ENCODE measurements at places on chromosomes 12 and 14. TPM values are rescaled to one million over a fixed set of nuclear protein-coding genes. Genes with fewer than 3 reads are reported as not detected.

DNA sequence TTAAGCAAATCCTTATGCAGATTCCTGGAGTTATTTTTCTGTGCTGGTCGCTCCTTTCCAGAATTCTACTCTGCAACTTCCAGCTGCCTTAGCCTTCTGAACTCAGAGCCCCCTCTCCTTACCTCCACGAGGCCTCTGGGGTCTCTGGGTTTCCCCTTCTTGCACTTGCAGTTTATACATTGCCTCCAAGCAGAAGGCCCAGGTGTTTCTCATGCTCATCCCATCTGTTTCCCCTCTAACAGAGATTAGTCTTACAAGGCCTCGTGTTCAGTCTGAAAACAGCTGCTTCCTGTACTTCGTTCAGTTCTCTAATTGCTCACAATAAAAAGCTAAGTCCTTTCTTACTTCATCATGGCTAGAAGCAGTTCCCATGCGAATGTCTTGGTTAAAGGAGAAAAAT, 134.4 kb upstream of the FGD4 start:
- peak; percentile 96 for DNase-seq

DNA sequence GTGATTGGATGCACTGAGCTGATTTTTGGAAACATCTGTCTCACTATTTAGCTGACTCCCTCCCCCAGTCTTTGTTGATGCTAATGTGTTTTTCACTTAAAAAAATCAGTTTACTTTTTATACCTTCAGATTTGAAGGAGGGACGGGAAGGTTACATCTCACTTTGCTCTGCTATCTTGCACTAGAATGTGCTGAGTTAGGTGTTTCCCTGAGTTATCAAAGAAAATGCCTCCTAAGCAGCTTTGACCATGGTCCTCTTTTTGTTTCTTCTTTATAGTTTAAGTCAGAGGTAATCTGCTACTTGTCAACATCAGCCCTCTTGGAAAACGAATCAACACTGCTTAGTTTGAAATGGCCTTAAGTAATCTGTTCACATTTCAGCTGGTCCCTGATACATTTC, 222.0 kb downstream of the TMEM132D start:
- DNase-seq = no peak

DNA sequence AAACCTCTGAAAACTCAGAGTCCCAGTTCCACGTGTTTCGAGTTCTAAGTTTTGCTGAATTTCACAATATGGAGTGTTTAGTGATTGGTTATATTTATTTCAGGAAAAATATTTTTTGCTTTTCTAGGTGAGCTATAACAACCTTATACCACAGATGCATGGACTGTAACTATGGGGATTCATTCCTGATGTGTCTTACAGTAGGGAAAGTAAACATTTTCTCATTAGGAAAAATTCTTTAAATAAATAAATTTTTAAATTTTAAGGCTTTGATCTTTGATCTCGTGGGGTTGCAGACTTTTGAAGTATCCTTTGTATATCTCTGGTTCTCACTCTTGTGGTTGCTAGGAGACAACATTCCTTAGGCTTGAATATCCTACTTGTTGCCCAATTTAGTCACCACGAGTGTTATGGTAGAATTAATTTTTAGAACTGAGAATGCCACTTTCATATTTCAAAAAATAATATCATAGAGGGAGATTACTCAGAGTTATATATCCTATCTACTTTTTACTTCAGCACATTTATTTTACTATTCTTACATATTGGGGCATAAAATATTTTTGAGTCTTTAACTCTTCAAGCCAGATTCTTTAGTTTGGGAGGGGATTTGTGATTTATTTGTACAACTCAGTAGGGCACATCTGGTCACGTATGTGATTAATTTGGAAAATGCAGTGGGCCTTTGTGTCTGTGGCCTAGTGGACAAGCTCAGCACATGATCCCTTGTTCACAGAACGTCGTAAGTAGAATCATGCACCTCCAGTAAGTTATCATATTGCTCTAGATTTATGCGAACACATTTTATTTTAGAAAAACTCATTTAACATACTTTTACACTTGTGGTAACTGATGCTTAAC, 224.0 kb downstream of the TTC6 start:
- no peak for DNase-seq

GRCh38 chr12:111269718-111270117, 99.2 kb downstream of the PHETA1 start:
- DNase-seq = no peak

- no peak for DNase-seq
These were observed 30.0 kb downstream of the GALNT4 start for GRCh38 chr12:89494411-89495231.

DNA sequence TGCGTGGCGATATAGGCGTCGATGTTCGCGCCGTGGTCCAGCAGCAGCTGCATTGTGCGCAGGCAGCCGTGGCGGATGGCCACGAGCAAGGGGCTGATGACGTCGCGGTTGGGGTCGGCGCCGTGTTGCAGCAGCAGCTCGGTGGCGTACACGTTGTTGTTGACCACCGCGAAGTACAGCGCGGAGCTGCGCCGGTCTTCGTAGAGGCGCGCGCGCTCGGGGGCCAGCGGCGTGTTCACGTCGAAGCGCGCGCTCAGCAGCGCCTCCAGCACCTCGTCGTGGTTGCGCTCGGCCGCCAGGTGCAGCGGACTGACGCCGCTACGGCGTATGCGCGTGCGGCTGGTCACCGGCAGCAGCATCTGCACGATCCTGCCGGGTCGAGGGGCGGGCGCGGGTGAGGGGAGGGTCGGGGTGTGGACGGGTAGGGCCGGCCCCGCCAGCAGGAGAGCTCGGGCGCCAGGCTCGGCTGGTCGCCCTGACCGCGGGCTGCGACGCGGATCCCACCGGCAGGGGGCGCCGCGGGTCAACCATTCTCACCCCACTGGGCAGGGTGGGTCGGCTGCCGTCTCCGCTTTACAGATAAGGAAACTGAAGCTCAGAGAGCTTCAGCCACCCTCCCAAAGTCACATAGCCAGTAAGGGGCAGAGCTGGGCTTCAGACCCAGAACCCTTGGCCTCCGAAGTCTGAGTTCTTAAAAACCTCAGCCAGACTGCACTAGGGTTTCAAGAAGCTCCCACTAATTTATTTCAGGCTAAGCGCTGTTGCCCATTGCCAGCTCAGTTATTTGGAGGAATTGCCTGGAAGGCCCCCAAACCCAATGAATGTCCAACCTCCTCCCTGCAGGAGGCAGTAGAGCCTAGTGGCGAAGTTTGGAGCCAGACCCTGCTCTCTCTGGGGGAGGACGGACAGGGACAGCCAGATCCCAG, 12.4 kb downstream of the FAM181A start:
- DNase-seq = peak; percentile 81

DNA sequence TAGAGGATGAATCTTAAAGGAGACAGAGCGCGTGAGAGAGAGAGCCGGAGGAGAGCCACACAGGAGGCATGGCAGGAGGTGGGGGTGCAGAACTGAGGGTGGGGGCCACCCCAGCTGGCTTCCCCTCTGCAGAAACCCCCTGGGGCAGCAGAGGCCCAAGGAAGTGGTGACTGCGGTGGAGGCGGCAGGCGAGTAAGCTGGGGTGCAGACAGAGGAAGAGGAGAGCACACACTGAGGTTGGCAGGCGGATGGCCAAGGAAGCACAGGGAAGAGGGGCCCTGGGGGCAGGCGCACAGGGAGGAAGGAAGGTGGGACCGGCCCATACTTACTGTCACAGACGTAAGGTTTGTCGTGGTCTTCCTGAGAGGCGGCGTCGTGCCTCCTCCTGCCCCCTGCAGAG, 179.8 kb downstream of the DPF3 start:
- no peak for DNase-seq

DNA sequence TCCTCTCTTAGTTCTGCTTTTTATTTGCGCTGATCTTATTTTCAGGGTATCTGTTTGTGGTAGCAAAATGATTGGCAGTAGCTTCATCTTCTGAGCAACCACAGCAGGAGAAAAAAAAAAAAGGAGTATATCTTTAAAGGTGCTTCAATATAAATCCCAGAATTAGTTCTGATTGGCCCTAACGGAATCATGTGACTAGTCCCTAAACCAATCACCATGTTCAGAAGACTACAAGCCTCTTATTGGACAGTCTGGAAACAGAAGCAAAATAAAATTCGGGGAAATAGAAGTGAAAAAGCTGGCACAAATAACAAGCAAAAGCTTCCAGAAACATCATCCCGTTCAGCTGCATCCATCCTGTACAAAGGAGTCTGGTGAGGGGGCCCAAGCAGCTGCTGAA, 49.9 kb upstream of the PTPRO start:
- DNase-seq = peak; percentile 8

GRCh38 chr12:74816398-74817175, 279.0 kb downstream of the ATXN7L3B start:
- no peak for DNase-seq

- no peak for DNase-seq
These were observed 128.1 kb downstream of the TTC6 start for GRCh38 chr14:37723515-37723914.

The CPNE6 gene
- total RNA-seq = not detected

The IFI27 gene
- total RNA-seq = 1.5 TPM

Data from OCI-LY7 (cell line).